SK-N-DZ (cell line): ENCODE measurements at places on chromosomes 7 and 10.

DNA sequence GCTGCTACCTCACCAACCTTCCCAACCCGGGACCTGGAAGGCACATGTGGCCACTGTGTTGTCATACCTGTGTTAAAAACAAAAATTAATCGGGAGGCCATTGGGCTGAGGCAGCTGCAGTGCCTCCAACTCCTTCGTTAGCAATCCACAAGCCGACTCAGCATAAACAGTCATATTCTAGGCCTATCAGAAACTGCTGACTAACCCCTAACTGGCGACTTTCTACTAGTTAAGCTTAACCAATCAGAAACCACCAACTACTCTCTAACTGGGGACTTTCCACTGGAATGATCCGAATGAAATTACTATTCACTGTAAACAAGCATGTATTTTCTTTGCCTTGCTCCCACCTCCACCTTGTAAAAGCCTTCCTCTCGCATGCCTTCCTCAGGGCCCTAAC lies 14.1 kb upstream of the TMEM72 start:
- DNase-seq: no peak

DNA sequence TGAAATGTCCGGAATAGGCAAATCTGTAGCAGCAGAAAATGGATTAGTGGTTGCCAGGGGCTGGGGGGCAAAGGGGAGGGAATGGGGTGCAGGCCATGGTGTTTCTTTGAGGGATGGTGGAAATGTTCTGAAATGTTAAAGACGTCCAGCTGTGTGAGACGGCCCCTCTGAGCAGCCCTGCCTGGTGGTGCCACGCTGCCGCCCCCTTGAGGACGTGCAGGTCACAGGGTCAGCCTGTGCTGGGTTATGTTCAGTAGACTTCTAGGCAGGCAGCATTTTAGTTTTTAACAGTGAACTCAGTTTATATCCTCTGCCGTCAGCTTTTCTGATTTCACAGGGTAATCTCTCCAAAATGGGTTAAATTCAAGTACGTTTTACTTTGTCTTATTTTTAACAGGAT lies 9.4 kb downstream of the NUB1 start:
- DNase-seq: no peak

GRCh38 chr10:91307489-91307888 lies 87.0 kb downstream of the PCGF5 start:
- no peak for DNase-seq

DNA sequence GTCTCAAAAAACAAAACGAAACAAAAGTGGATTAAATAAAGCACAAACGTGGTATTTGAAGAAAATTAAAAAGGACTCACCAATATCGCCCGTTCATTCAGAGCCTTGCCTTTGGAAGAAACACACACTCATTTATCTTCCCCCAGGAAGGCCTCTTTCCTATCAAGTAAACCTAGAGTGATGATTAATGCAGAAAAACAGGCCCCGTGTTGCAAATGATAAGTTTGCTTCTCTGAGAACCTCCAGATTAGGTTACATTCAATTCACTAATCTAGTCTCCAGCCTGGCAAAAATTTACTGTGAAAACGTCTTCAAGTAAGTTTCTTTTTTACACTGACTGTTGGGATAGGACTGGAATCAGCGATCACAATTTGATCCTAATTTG lies 78.0 kb upstream of the C1GALT1 start:
- DNase-seq: no peak

- peak; percentile 8 for DNase-seq
These were observed 24.2 kb downstream of the AKR1B1 start for GRCh38 chr7:134434701-134435100.
